ENCODE measurements at places on chromosomes 2 and 18.
A peak's percentile ranks its signal among the peaks of the same experiment; 100 is the strongest.

DNA sequence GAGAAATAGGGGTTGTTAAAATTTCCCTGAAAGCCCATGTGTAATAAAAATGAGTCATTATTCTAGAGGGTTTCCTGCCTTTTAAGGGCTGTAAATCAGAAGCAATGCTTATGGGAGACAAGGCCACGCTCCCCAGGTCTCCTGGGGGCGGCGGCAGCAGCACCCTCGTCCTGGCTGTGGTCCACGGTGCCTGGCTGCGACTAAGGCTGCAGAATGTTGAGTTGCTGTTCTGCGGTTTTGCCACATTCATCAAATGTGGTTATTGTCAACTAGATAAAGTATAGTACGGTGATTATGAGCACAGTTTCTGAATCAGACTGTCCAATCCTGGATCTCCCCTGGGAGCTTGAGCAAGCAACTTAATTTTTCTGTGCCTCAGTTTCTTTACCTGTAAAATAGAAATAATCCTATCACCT lies 11.9 kb upstream of the AGFG1 start:
- peak; percentile 82 for DNase-seq

DNA sequence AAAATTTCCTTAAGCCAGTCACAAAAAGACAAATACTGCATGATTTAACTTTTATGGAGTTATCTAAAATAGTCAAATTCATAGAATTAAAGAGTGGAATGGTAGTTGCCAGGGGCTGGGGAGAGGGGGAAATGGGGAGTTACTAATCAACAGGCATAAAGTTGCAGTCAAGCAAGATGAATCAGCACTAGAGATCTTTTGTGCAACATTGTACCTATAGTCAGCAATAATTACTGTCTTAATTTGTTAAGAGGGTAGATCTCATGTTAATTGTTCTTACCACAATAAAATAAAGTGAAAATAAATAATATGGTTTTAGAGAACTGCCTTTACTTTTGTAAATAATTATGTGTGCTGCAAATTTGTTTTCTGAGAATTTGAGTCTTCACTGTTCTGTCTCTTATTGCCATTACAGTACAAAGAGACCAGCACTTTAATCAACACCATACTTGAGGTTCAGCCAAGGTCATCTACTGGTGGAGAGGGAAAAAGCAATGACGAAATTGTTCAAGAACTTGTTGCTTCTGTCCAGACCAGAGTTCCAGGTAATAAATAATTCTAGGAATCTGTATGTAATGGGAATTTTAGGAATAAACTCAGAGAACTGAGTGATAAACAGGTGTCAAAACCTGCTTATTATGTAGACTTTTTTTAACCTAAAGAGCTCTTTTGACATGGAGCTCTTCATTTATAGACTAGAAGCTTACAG lies 75.5 kb downstream of the TRABD2A start:
- DNase-seq: no peak

DNA sequence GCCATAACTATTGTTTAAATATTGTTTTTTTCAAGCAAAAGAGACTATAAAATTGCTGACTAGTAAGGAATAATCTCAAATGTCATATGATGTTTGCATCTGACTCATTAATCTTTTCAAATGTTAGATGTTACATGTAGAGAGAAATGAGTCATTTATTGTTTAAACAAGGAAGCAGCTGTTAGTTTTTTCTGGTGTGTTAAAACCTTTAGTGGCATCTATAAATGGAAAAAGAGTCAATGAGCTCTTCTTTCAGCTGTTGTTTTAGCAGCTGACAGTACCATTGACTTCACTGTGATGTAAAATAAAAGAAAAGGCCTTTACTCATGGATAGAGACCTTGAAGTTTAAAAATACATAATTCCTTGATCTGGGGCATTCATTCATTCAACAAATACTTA lies 1.8 kb upstream of the KLHL41 start:
- peak; percentile 16 for DNase-seq

DNA sequence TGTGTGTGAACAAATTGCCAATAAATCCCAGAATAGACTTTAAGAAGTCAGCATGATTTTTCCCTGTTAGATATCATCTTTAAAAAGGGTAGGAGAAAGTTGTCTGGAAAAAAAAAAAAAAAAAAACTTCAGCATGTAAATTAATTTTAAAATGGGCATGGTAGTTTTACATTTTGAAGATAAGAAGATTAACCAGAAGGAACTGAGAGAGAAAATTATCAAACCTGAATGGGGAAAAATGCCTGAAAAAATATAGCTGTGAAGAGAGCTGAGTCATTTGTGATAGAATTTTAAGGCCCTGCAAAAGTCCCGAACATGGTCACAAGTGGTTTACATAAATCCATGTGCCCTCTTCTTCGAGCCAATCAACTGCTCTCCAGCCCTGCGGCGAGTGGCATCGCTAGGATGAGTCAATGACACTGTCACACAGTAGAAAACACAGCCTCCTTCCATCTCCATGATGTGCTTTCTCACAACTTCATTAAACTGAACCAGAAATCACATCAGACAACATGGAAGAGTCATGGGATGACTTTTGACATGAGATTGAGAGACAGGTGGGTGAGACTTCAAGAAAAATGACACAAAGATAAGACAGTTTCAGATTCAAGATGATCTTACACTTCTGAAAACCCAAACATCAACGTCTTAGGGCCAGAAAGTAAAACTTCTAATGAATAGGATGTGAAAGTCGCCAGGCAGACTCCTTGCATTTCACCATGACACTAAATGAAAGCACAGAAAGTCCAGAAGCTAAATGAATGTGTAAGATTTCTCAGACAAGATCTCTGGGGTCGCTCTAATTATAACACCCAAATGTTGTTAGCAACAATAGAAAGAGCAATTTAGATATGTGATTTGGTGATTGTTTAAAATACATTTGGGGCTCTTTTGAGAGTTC lies 273.0 kb upstream of the ID2 start:
- DNase-seq: peak; percentile 90

Data from activated CD4-positive, alpha-beta T cell treated with anti-CD3 and anti-CD28 coated beads, Interleukin-2, Interleukin-4, amounts not matched to agents 100 ng/mL and 50 ng/mL, durations not matched to agents 16 hours and 8 hours (primary cell).